Astrocyte of the spinal cord (primary cell): ENCODE measurements at places on chromosomes 13 and 19.

GRCh38 chr19:29328586-29328985 is 115.6 kb upstream of the UQCRFS1 start:
- no peak for DNase-seq

GRCh38 chr19:14318873-14319272 is 62.4 kb upstream of the ADGRE5 start:
- no peak for DNase-seq

DNA sequence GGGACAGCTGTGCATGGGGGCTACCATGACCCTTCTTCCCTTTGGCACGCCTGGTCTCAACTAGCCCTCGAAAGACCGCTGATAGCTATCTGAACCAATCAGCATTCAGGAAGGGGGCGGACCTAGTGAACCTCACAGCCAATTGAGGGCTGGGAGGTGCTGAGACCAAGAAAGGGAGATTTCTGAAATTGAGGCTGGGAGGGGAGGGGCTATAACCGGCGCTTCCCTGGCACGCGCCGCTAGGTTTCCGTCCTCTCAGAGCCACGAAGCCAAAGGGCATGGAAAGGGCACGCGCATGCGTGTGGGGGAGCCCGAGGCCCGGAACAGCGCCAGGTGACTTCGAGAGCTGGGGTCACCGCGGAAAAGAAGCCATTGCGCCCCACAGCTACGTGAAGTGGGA is 4.2 kb upstream of the PAFAH1B3 start:
- no peak for DNase-seq

DNA sequence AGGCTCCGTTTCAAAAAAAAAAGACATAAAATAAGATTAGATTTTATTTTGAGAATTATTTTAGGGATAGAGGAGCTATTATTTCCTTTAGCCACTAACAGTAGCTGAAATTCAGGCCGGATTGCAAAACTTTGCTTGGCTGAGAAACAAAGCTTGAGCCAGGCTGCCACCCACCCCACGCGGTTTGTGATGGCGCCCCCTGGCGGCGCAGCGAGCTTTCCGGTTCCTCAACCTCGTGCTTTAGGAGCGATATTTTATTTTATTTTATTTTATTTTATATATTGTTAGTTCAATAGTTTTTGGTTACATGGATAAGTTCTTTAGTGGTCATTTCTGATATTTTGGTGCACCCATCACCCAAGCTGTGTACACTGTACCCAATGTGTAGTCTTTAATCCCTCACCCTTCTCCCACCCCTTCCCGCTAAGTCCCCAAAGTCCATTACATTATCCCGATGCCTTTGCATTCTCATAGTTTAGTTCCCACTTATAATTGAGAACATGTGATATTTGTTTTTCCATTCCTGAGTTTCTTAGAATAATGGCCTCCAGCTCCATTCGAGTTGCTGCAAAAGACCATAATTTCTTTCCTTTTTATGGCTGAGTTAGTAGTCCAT is 19.8 kb upstream of the CEACAM4 start:
- DNase-seq, result no peak

DNA sequence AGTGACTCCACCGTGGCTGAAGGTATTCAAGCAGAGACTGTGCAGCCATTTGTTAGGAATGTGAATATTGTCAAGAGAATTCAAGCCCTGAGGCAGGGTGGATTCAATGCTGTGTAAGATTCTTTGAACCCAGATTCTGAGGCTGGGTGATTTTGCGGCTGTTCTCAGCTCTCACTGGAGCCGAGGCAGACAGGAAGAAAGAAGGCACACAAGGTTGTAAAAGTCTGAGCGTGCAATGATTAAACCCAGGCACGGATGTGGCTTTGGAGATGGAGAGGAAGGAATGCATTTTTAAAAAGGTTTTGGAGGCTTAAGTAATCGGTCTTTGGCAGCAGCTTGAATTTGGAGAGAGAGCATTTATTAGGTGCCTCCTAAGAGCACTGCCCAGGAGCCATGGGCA is 187.9 kb downstream of the KATNAL1 start:
- peak; percentile 69 for DNase-seq

- DNase-seq, result peak; percentile 65
Observed at GRCh38 chr13:32314271-32315237, 609 bp downstream of the ZAR1L start.

- DNase-seq, result no peak
Observed at GRCh38 chr19:56978023-56978565, 137.6 kb upstream of the PEG3 start.

DNA sequence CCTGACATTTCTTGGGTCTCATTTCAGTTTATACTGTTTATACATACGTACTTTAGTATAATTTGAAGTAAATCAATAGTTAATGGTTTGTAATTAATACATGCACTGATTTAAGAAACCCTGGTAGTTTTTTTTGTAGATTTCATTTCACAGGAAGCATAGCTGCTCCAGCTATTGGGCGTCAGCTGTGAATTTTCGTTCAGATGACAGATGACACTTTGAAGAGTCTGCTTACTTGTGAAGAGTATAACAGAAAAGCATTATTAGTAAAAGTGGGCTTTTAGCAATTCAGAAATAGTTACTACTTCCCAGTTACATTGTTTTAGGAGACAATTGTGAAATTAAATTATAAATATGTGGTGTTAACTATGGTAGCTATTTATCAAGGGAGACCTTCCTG is 44.4 kb downstream of the METTL21C start:
- DNase-seq, result no peak

DNA sequence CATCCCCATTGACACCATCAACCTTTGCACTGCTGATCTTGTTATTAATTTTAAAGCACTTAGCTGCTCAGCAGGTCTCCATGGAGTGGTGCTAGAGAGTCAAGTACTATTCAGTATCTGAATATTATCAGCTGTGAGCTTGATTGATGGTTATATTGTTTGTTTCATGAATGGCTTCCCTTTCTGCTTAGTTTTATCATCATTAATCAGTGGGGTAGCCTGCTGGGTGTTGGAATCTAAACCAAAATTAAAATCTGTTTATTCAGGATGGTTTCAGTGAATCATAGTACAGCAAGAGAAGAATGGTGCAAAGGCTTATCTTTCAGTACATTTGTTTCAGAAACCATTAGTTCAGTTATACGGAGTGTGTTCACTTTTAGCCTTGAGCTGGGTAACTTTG is 42.5 kb upstream of the SCEL start:
- DNase-seq, result peak; percentile 33

GRCh38 chr13:80510686-80511085 is 169.8 kb upstream of the SPRY2 start:
- no peak for DNase-seq

- peak; percentile 88 for DNase-seq
Observed at GRCh38 chr19:6736169-6736916, 1.0 kb downstream of the GPR108 start.

GRCh38 chr19:53965091-53965490 is 2.4 kb downstream of the CACNG8 start:
- DNase-seq, result no peak

GRCh38 chr13:28423010-28423409 is 71.9 kb downstream of the FLT1 start:
- DNase-seq, result no peak

DNA sequence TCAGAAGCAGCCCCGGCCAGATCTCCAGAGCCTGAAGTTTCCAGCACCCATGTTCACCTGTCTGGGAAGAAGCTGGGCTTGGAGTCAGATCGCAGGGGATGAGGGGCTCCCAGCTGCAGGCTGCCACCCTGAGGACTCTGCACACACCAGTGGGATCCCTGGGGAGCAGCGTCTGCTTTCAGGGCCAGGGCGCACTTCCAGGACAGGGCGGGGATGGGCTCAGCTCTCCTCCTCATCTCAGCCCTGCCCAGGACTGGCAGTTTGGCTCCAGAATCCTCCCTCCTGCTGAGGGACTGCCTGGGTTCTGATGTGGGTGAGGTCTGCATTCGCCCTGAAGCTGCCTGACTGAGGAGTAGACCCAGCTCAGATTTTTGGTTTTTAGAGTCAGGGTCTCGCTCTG is 3.5 kb downstream of the SLC7A9 start:
- DNase-seq, result no peak

DNA sequence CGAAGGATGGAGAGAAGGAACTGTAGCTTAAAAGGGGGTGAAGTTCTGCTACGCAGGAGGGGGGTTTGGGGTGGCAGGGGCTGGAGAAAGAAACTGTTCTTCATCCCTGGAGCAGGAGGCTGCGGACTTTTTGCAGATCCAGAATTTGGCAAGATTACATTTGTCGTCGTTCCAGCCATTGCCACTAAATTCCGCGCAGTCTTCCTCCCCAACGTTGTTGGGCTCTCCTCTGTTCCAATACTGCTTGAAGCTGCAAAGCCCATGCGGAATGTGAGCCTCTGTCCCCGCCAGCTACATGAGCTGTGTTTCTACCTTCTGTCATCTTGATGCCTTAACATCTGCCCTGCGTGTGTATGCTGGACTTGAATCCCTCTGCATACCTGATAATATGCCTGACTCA is 4.3 kb downstream of the CD209 start:
- DNase-seq, result no peak

DNA sequence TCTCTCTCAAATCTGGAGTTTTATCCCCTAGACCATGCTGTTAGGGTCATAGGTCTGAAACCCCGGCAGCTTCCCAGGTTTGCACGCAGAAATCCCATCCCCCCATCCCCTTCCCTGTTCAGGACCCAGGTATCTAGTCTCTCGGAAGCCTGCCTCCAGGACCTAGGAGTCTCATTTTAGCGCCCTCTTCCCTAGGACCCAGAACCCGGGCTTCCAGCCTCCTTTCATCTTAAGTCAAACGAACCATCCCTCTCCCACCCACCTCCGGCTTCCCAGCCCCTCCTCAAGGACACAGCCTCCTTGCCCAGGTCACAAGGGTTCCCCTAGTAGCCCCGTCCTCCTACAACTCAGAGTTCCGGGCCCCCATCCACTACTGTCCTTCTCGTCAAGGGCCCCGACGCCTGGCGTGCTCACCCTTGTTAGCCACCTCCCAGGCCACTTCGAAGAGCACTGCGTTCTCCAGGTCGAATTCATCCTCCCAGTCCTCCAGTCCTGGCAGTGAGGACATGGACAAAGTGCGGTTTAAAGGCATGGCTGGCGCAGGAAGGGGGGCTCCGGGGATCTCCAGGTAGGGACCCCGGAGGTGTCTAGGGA is 431 bp downstream of the GYS1 start:
- no peak for DNase-seq

DNA sequence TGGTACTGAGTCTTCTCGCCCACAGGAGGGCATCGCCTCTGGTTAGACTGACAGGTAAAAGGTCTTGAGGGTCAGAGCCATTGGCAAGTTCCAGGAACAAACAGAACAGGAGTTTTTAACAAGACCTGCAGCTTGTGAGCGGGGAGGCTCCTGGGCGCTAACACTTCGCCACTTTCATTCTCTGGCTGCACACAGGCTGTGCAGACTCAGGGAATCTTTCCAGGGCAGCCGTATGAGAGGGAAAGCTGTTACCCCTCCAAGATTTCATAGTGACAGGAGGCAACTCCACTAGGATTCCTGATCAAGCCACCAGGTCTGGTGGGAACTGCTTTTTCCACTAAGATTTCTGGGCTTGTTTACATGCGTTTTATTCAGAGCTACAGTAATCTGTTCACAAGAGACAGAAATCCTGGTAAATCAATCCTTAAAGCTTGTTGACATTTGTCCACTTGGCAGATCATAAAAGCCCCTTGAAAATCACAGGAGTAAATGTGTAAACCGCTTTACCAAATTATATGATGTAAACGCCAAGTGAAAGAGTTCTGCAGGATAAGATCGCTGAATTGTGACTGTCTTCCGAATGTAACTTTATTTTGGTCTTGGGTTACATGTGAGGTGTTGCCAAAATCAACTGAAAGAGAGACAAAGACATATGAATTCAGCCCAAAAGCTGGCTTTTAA is 190.6 kb downstream of the MZT1 start:
- DNase-seq, result peak; percentile 25

DNA sequence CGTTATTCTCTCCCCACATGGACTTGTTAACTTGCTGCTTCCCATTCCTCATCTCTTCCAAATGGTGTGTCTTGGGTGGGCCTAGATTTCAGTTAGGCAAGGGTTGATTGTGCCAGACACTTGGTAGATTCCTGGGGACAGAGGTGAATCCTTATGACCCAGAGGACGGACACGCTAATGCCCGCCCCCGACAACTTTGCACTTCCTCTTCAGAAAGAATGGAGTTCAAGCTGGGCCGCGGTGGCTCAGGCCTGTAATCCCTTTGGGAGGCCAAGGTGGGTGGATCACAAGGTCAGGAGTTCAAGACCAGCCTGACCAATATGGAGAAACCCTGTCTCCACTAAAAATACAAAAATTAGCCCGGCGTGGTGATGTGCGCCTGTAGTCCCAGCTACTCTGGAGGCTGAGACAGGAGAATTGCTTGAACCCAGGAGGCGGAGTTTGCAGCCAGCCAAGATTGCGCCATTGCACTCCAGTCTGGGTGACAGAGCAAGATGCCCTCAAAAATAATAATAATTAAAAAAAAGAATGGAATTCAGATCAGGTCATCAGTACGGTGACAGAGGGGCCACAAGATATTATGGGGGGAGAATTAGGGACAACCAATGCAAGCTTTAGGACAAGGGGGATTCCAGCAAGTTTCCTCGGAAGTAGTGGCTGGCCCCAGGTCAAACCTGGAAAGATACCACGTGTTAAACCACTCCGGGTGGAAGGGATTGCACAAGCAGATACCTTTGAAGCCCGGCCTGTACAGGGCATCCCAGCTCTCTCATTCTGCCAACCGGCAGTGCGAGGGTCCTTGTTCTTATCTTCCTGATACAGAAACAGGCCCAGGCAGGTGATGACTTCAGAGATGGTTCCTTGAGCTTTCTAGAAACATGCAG is 2.7 kb downstream of the MYO9B start:
- no peak for DNase-seq
